ENCODE measurements at places on chromosomes 6 and 20.
A peak's percentile ranks its signal among the peaks of the same experiment; 100 is the strongest.

- no peak for DNase-seq
Measured at GRCh38 chr6:128981716-128982115, 98.8 kb downstream of the LAMA2 start.

DNA sequence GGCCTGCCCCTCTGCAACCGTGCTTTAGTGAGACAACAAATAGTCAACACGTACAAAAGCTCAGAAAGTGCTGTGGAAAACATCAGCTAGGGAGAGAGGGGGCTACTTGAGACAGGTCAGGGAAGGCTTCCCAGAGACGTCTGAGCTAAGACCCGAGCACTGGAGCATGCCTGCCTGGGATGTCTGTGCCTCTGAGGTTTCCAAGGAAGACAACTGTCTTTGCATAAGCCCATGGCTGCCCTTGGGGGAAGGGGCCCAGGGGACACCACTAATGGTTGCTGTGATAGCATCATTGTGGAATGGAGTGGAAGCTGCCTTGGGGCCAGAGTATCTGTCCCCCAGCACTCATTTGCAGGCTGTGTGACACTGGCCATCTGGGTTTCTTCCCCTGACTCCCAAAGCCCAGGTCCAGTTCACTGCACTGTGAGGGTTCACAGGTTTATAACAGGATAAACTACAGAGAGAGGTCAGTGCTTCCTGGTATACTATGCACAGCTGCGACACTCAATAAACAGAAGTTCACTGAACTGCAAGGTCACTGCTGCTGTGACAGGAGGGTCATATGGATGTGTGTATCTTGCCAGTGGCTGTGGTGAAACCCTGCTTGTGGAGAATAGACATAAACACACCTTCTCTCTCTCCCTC is 1.5 kb upstream of the ARFGEF2 start:
- peak; percentile 29 for DNase-seq

- DNase-seq, result no peak
Measured at GRCh38 chr20:12984863-12985262, 23.9 kb upstream of the SPTLC3 start.

DNA sequence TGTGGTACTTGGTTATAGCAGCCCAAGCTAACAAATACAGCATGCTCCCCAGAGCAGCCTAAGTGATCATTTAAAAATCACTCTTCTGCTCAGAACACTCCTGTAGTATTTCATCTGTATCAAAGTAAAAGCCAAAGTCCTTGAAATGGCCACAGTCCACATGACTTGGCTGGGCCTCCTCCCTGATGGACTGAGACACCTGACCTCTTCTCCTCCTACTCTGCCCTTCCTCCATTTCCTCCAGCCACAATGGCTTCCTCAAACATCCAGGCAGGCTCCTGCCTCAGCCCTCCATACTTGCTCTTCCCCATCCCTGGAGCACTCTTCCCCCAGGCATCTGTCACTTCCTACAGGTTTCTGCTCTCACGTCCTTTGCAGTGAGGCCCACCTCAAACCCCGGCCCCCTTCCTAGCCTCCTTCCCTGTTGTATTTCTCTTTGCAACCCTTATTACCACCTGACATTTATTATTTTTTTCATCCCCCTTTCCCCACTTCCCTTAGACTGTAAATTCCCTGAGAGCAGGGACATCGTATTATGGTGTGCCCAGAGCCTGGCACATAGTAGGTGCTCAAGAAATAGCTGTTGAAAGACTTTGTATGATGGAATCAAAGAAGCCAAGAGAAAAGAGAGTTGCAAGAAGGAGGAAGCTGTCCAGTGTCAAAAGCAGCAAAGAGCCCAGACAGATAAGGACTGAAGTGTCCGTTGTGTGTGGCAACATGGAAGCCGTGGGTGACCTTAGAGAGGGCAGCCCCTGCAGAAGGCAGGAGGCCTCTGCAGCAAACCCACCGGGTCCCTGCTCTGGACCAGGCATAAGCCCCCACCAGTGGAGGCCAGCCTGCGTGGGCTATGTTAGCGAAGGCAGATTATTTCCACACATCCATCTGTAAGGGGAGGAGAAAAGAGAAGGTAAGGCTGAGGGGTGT is 87.5 kb downstream of the TRERF1 start:
- no peak for DNase-seq

GRCh38 chr6:31541059-31541657 is 645 bp downstream of the DDX39B start:
- DNase-seq, result peak; percentile 82

DNA sequence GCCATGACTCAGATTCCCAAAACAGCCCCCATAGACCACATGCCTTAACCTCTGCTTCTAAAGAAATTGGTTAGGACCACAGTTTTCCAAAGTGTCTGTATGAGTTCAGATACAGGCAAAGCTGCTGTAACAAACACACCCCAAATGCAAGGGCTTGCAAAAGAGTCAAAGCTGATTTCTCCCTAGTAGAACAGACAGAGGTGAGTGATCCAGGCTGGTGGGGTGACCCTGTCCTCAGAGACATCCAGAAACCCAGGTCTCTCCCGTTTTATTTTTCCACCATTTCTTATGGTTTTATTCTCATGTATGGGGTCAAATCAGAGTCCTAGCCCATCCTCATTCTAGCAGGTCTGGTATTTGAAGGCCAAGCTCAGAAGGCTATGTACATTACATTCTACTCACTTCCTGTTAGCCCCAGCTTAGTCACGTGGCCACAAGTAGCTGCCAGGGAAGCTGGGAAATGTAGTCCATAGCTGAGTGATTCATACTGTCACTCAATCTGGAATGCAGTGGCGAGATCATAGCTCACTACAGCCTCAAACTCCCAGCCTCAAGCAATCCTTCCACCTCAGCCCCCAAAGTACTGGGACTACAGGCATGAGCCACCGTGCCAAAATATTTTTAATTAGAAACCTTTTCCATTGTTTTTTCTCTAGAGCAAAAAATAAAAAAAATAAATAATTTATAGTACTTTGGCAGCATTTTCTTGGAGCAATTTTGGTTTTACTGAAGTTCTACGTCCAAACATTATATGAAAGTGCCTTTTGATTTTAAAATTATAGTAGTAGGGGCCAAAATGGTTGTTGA is 175.2 kb downstream of the ZMYND8 start:
- DNase-seq, result peak; percentile 36

DNA sequence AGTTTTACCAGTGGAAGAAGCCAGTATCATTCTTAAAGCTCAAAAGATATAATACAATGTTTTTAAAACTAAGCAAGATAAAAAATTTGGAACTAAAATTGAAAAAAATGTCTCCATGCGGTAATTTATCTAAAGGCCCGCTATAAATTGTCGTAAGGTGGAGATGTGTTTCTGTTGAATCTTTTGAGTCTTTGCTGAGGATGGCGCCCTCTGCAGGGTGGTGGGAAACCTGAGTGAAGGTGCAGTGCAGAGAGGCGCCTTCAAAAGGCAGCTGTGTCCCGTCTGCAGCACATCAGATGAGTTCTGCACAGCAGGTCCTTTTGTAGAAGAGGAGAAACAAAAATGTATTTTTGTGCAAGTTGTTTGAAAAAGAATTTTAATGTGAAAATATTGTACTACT is 29.4 kb upstream of the KIF25 start:
- DNase-seq, result no peak

GRCh38 chr6:20696676-20697075 is 162.4 kb downstream of the CDKAL1 start:
- DNase-seq, result no peak

GRCh38 chr6:141956046-141956761 is 176.5 kb upstream of the GJE1 start:
- DNase-seq, result no peak

DNA sequence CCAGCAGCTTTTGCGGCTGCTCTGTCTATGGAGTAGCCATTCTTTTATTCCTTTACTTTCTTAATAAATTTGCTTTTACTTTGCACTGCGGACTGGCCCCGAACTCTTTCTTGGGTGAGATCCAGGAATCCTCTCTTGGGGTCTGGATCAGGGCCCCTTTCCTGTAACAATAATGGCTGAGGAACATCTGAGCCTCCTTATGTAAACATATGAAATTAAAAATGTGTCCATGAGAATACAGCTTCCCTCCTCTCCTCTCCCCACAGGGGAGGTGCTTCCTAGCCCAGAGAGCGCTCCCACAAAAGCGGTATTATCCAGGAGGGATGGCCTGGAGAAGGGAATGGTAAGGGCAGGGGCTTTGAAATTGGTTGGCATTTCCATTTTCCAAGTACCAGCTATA is 81.1 kb downstream of the PSMG4 start:
- no peak for DNase-seq

GRCh38 chr20:46823753-46824152 is 70.9 kb upstream of the EYA2 start:
- no peak for DNase-seq

- DNase-seq, result no peak
Measured at GRCh38 chr6:67300430-67301040, 1334.5 kb upstream of the ADGRB3 start.

DNA sequence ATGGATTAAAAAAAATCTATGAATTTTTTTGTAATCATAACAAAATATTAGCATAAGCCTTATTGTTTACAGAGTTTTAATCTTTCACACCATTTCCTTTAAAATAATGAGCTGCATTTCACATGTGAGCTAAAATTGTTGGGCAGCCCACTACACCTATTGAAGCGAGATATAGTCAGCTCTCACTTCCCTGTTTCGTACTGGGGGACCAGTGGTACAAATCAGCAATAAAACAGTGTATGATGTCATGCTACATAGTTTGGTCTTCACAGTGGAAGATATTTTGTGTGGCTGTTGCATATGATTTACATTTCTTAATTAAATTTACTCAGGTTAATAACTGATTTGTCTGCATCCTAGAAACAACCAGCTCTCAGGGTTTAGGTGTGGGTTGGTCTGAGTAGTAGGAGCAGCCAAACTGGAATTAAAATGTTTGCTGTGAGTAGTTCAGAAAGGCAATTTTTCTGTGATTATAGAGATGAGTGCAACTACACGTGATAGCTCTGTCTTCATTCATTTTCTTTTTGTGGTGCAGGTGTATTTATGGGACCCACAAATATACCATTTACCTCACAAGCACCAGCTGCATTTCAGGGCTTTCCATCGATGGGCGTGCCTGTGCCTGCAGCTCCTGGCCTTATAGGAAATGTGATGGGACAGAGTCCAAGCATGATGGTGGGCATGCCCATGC is 99.3 kb downstream of the B3GAT2 start:
- DNase-seq, result no peak

DNA sequence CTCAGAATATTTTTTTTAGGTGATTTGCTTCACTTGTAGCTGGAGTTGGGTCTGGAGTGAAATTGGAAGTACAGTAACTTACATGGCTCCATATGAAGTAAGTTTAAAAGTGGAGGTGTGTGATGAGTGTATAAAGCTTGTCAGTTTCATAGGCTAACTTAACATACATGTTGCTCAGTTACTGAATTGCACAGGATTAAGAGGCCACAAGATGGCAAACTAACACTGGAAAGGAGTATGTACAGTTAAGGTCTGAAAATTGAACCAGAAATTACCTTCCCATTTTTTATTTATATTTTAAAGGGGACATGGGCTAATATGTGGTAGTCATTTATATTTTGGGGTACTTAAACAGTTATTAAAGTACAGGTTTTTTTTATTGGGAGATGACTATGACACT is 45.3 kb upstream of the SMIM8 start:
- DNase-seq, result no peak

GRCh38 chr6:2634139-2634964 is 116.4 kb downstream of the MYLK4 start:
- peak; percentile 75 for DNase-seq

- no peak for DNase-seq
Measured at GRCh38 chr20:38934530-38934929, 8.3 kb downstream of the FAM83D start.

DNA sequence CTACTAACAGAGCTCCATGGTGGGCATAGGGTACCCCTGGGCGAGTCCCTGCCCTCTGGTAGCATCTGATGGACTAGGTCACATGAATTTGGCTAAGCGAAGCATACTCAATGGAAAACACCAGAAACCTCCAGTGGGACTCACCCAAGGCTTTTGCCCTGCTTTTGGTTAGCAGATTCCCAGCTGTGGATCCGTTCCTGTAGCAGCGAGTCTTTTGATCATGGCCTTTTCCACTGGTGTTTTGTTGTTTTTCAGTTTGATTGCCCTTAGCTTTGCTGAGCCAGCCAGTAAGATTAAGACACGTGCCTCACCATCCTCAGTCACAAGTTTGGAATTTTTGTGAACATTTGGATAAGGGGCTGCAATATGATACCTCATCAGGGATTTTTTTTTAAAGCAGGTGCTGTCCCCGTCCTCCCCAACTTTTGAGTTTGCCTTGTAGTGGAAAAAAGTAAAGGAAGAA is 8.0 kb downstream of the TNFAIP3 start:
- no peak for DNase-seq

- no peak for DNase-seq
Measured at GRCh38 chr6:112259337-112259675, 4.9 kb upstream of the LAMA4 start.

DNA sequence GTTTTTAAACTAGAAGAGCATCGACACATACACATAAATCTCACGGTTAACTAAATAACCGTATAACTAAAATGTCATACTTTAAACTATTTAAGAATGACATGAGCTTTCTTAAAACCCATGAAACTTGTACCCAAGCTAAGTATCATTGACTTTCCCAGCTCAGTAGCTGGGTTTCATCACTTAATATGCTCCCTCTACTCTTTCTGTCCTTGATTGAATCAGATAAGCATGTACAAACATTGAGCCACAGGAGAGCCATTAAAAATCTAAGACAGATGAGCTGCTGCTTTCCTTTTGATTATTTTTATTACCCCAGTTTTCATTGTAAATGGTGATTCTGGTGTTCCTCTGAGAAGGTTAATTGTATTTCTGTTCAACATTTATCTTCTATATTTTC is 115.8 kb downstream of the FOXO3 start:
- no peak for DNase-seq

GRCh38 chr6:19380293-19380692 is 456.9 kb upstream of the ID4 start:
- DNase-seq, result no peak

DNA sequence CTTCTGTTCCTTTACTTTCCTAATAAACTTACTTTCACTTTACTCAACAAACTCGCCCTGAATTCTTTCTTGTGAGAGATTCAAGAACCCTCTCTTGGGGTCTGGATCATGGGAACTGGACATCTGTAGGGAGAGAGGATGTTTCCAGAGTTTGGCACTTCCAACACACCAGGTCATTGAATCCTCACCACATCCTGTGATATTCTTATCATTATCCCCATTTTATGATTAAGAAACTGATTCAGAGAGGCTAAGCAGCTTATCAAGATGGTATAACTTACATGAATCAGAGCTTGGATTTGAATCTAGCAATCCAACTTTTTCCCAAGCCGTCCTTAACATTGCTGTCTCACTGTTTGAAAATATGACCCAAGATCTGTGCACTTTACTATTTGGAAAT is 15.5 kb downstream of the PPIL6 start:
- DNase-seq, result no peak

DNA sequence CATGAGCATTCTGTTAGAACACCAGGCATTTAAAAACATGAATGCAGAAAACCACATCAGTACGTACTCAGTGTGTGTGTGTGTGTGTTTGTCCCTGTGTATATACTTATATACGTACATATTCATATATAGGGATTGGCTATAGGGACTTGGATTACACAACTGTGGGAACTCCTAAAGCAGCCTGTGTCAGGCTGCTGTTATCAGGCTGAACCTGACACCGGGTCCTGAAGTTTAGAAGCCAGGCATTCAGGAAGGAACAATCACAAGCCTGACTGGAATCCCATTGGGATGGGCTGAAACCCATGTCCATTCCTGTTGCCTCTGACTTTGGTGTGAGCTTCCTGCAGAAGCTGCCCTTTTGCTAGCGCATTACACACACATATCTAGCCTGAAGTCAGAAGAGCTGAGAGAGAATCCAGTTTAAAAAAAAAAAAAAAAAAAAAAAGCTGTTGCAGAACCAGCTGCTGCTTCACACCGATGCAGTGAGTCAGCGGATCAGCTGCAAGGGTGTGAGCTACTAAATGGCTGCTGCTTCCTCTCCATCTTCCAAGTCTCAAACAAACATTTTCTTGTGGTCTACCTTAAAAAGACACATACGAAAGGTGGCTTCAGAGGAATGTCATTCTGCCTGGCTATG is 348.1 kb downstream of the THBS2 start:
- peak; percentile 23 for DNase-seq

All from CD4-positive, alpha-beta T cell treated with Interleukin-1 beta for 1 hour (primary cell).